ENCODE measurements at places on chromosomes 6 and 20.

GRCh38 chr20:60822699-60823607 lies 429.1 kb upstream of the CDH4 start:
- DNase-seq: no peak

- no peak for DNase-seq
Observed at GRCh38 chr6:81768150-81768942, 15.9 kb upstream of the TENT5A start.

DNA sequence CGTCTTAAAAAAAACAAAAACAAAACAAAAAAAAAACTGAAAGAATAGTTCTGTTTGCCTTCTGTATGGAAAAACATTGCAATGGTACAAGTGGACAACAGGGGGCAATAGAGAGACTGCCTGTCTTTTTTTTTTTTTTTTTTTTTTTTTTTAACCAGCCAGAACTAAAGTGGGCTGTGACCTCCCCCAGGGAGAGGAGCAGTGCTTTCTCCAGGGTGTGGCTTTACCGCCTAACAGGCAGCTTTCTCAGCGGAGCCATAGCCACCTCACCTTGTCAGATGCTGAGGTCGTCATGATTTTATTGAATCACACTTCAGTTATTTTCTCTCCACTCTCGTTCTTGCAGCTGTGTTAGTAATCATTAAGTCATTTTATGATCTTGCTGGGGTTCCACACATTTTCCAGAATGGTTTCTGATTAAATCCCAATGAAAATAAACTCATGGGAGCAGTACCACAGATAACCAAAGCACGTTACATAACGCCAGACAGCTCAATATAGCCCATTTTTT lies 78.4 kb downstream of the GMPR start:
- no peak for DNase-seq

DNA sequence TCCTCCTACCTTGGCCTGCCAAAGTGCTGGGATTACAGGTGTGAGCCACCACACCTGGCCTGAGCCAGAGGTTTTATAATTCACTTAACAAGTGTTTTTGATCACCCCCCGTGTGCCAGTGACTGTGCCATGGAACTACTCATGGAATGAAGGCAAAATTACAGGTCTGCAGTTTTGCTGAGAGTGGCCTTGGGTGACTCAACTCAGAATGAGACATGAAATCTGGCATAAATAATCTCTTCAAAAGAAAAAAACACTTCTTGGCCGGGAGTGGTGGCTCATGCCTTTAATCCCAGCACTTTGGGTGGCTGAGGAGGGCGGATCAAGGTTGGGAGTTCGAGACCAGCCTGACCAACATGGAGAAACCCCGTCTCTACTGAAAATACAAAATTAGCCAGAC lies 166.9 kb upstream of the SALL4 start:
- no peak for DNase-seq

DNA sequence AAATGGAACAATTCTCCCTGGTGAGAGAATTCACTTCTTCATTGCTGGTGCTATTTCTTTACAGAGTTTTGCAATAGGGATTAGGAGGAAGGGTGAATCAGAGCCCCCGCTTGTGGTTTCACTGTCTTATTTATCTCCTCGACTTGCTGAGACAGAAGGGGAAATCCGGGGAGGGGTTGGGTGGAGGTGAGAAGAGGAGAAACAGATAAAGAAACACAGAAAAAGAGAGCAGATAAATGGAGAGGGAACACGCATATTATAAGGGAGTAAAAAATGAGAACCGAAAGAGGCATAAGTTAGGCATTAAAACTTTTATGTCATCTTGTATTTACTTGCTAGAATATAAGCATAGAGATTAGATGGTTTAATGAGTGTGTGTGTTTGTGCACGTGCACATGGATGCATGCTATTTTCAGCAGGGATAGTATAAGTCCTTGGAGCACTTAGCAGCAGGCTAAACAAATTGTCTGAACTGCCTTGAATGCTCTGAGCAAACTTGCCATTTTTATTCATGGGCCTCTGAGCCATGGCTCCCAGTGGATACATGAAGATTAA lies 105.0 kb downstream of the OLIG3 start:
- DNase-seq: peak; percentile 35

- no peak for DNase-seq
Observed at GRCh38 chr6:30915591-30915946, 1.5 kb downstream of the VARS2 start.

GRCh38 chr6:47414423-47415167 lies 63.0 kb upstream of the CD2AP start:
- DNase-seq: peak; percentile 2

DNA sequence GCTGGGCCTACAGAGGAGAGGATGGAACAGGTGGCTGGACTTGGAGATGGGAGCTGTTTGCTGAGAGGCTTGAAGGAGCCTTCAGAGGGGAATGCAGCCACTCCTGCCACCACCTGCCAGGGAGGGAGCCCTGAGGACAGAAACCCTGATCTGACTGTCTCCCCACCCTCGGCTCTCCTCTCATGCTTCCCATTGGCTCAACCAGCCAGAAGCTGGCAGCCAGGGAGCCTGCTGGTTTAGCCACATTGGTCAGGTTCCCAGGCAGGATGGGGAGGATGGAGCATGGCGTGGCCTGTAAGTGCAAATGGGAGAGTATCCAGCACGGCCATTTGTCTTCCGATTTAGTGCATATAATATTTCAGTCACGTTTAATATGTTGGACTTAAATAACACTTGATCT lies 12.8 kb downstream of the TREM1 start:
- no peak for DNase-seq

GRCh38 chr6:42361036-42361435 lies 90.7 kb downstream of the TRERF1 start:
- DNase-seq: no peak

DNA sequence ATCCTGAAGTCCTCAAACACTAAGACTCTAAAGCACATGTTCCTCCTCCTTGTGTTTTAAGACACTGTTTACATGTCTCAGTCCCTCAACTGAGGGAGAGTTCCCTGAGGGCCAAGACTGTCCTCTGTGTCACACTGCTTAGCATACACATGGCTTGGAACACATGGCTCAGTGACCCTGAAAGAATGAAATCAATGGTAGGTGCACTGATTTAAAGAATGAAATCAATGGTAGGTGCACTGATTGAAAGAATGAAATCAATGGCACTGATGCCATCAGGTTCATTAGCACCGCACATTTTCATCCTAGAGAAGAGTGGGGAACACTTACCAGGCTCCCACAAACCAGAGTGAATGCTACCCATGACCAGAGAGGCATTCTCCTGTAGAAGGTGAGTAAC lies 9.8 kb downstream of the TOMM34 start:
- no peak for DNase-seq

- peak; percentile 44 for DNase-seq
Observed at GRCh38 chr20:50003253-50003656, 20.5 kb downstream of the SNAI1 start.

- DNase-seq: peak; percentile 85
Observed at GRCh38 chr6:28802417-28803336, 121.1 kb downstream of the TRIM27 start.

DNA sequence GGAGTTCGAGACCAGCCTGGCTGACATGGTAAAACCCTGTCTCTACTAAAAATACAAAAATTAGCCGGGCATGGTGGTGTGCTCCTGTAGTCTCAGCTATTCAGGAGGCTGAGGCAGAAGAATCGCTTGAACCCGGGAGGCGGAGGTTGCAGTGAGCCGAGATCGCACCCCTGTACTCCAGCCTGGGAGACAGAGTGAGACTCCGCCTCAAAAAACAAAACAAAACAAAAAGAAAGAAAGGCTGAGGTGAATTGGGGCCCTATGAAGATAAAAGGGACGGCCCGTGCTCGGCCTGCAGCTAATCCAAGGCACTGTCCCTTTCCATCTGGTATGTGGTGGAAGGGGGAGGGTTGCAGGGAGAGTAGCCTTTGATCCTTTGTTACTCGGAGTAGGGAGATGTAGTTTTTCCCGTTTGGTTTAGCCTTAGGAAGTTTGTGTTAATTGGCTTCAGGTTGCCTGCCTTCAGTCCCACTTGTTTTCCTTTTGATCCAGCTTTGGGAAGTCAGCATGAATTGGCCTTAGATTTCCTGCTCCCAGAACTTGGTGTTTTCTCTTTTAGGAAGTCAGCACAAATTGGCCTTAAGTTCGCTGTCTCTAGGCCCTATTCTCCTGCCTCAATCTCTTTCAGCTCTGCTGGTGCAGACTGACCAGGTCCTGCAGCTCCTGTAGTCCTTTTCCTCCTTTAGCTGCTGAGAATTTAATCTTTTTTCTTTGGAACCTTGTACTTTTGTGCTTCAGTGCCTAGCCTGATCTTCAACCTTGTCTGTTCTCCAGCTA lies 36.1 kb upstream of the PAQR8 start:
- DNase-seq: no peak

DNA sequence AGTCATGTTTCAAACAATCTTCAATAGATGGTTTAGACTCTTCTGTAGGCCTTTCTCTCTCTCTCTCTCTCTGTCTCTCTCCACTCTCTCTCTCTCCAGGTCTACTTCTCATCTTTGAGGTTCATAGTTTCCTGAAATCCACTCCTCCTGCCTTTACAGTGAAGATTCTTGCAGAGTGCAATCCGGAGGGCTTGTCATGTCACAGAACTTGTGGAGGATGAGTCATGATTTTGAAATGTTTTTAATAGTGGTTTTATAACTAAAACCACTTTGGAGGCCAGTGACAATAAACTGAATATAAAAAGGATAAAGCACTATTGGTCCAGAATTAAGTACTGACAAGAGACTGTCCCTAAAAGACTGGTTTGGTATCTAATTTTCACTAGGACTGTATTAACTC lies 156.3 kb downstream of the KIF6 start:
- DNase-seq: no peak

DNA sequence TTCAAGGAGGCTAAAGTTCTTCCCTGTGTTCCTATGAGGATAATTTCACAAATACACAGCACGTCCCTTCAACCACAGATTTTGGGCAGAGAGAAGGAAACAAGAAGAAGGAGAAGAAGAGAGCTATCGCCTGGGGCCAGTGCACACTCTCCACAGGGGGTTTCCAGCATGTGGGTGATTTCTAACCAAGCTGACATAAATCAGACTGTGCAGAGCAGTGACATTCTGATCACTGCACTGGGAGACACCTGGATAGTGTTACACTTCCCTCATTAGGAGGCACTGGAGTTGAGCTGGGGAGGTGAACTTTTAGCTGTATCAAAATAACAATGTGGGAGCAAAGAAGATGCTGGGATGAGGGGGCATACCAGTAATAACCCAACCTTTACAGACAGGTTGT lies 71.8 kb upstream of the CENPW start:
- DNase-seq: peak; percentile 6

DNA sequence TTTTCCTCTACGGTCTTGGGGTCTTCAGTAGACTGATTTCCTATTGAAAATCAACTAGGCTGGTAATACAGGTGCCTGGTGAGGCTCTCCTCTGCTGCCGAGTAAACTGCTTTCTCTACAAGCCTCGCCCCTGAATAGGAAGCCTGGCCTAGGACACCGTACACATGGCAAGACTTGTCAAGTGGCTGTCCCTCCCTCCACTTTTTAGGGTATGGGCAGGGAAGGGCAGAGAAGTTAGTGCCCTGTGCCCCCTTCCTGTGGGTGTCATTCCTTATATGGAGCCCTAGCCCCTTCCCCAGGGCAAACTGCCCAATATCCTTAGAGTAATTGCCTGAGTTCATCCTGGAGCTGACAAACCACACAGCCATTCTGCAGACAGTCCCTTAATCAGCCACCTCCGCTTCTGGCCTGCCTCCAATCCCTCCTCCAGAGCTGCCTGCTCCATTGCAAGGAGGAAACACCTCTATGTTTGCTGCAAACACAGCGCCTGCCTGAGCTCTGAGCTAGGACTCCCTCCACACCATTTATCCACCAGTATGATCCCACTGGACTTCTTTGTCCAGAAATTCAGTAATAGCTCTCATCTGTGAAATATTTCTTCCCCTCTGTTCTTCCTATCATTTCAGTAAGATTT lies 93.1 kb downstream of the CHD6 start:
- DNase-seq: no peak

- DNase-seq: no peak
Observed at GRCh38 chr6:165939601-165940290, 227.9 kb downstream of the TBXT start.

DNA sequence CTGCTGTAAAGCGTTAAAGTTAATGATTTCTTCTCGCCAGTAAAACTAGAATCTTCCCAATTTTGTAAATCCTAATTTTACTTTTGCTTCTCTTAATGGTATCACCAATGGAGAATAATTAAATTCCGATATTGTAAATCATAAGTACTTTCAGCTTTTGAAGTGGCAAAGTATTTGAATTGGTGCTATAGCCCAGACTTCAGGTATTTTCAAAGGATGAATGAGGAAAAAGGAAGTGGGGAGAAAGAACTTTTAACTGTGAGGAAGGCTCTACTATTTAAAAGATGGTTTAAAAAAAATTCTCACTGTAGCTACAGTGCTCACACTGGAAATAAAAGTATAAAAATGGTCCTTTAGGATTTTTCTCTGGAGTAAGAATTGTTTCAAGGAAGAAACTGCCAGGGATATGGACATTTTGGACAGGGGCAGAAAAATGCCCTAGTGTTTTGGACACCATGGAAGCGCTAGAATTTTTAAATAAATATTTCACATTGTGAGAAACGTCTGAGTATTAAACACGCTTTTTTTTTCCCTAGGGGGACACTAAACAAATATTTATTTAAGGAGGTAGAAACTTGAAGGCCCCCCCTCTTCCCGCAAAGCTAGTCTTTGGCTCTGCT lies 1.3 kb upstream of the TAB2 start:
- no peak for DNase-seq

DNA sequence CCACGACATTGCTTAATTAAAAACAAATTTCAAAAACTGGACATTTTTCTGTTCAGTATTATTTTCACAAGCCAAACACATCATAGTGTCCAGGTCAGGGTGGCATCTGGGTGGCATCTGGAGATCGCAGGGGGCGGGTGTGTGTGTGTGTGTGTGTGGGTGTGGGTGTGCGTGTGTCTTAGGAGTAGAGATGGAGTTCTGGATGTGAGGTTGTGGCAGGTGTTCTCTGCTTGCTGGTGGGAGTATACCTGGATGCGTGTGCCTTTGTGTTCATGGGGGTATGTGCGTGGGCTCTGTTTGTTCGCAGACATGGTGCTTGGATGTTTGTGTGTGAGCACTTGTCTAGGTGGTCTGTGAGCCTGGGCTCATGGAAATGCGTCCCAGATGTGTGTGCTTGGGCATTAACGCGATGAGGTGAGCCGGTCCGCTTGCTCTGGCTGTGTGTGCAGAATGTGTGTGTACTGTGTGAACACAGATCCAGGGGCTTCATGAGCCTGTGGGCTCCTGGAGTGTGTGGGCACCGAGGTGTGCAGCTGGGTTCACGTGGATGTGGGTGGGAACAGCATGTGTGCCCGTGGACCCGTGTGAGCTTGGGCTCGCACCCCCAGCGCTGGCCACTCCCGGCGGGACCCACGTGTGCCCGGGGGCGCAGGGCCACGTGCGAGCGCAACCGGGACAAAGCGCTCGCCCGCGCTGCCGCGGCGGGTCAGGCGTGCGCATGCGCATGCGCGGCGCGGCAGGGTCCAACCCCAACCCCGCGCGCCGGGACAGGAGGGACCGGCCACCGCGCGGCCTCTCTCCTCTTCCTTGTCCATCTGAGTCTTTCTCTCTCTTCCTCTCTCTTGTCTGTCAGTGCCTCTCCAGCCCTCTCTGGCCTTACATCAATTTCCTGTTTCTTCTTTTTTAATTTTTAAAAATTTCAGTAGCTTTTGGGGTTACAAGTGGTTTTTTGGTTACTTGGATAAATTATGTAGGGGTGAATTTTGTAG lies 60.4 kb downstream of the SRC start:
- DNase-seq: no peak

GRCh38 chr6:94570581-94570980 lies 1006.8 kb upstream of the MANEA start:
- no peak for DNase-seq

All from SK-N-MC (cell line).